ENCODE measurements at places on chromosomes 7 and 10.

- no peak for DNase-seq
Observed at GRCh38 chr7:142792593-142792992, 21.8 kb downstream of the PRSS2 start.

DNA sequence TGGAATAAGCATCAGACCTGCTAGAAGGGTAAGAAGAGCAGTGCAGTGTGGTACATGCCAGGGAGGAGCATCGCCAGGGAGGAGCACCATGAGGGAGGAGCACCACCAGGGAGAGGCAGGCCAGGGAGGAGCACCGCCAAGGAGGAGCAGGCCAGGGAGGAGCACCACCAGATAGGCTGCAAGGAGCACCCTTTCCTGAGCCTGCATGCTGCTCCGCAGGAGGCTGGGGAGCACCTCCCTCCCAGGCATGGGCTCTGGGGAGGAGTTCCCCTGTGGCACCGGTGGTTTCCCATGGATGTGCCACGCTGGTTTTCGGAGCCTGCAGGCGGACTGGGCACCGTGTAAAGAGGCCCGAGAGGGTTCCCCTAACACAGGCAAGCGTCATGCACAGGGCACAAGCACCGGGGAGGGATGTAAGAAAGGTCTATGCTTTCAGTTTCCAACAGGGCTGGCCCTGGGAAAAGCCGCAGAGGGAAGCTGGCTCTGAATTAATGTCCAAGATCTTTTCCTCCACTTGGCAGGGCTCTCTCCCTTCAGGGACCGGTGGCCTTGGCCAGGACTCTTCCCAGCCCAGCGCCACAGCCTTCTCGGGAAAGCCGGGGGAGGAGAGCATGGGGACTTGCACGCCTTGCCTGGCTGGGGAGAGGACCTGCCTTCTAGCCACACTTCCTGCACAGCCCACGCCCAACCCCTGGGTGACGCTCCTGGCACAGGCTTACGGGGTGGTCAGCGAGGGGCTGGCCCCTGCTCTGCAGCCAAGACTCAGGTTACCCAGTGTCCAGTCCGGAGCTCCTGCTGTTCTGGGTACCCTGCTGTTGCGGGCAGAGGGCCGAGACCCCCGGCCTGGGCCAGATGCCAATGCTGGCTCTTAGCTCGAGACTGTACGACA is 11.5 kb upstream of the GPER1 start:
- no peak for DNase-seq

GRCh38 chr10:86665868-86666267 is 2.4 kb upstream of the LDB3 start:
- no peak for DNase-seq

DNA sequence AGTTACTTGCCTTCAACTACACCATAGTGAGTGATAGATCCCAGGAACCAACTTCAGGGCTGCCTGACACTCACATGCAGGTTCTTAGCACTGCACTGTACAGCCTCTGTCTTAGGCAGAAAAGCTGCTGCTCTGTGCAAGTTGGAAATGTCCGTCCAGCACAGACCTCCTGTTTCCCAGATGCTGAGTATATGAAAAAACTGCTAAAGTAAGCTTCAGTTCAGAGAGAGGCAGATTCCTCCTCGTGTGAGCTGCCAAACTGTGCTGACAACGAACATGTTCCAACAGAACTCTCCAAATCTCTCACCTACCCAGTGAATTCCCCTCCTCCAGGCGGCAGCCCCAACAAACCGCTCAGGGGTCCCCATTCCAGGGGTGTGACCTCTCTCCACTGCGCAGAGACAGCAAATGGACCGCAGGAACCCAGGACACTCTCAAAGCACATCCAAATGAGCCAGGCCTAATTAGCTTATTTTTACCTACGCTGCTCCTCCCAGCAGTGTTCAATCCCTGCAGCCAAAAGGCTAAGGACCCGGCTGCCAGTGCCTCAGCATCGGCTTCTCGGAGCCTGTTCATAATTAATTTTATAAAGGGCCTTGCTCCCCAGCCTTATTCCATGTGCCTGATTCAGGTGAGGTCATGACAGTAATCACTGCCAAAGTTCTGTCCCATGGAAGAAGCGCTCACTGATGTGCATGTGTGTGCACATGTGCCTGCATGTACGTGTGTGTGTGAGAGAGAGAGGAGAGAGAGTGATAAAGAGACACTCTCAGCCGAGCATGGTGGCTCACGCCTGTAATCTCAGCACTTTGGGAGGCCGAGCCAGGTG is 159.5 kb upstream of the AUTS2 start:
- no peak for DNase-seq

- no peak for DNase-seq
Observed at GRCh38 chr10:30284865-30285594, 64.0 kb downstream of the MTPAP start.

DNA sequence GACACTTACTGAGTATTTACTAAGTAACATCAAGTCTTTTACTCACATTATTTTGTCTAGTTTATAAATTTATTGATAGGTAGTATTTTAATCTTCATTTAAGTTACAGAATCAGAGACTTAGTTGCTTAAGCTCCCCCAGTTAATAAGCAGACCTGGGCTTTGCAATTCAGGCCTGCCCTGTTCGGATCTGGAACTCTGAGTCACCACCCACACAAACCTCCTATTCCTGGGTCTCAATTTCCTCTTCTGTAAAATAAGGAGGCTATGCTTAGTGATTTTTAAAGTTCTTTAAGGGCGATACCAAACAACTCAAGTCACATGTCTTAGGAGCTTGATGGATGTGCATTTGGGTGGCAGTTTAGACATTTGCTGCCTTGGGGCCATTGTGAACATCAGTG is 3.5 kb upstream of the MGAM start:
- DNase-seq = no peak

DNA sequence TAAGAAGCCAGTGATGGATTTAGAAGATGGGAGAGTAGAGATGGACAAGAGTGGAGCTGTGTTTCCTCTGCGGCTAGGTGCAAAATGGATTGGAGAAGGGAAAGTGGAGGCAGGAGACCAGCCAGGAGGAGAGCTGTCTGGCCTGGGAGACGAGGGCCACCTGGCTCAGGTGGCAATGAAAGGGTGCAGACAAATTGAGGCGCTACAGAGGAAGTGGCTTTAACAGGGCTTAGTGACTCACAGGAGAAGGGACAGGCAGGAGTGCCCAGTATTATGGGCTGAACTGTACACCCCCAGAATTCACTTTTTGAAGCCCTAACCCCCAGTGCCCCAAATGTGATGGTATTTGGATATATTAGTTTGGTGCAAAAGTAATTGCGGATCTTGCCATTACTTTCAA is 65.6 kb upstream of the DUSP5 start:
- no peak for DNase-seq

GRCh38 chr7:10838228-10838627 is 135.4 kb upstream of the PHF14 start:
- no peak for DNase-seq

- no peak for DNase-seq
Observed at GRCh38 chr7:2781636-2782035, 62.5 kb downstream of the GNA12 start.

GRCh38 chr7:7416031-7416858 is 119.4 kb downstream of the COL28A1 start:
- DNase-seq = no peak

- no peak for DNase-seq
Observed at GRCh38 chr7:725223-726005, 1.1 kb upstream of the DNAAF5 start.

GRCh38 chr7:101114492-101114891 is 12.4 kb upstream of the SERPINE1 start:
- DNase-seq = no peak

GRCh38 chr7:25953859-25954258 is 198.1 kb upstream of the NFE2L3 start:
- no peak for DNase-seq

DNA sequence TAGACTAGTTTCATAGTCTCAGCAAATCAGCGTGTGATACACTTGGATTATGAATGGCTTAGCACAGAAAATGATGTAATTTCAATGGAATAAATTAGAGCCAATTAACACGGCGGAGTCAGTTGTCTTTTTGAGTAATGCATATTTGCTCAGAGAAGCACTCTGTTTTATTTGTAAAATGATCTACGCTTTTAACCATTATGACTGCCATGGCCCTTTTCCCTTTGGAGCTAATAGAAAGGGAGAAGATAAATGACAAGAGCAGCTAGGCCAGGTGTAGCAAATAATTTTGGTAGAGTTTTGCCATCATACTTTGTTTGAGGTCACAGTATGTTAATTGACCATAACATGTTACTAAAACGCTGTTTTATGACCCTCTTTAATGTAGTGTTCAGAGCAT is 86.8 kb downstream of the GPR158 start:
- no peak for DNase-seq

DNA sequence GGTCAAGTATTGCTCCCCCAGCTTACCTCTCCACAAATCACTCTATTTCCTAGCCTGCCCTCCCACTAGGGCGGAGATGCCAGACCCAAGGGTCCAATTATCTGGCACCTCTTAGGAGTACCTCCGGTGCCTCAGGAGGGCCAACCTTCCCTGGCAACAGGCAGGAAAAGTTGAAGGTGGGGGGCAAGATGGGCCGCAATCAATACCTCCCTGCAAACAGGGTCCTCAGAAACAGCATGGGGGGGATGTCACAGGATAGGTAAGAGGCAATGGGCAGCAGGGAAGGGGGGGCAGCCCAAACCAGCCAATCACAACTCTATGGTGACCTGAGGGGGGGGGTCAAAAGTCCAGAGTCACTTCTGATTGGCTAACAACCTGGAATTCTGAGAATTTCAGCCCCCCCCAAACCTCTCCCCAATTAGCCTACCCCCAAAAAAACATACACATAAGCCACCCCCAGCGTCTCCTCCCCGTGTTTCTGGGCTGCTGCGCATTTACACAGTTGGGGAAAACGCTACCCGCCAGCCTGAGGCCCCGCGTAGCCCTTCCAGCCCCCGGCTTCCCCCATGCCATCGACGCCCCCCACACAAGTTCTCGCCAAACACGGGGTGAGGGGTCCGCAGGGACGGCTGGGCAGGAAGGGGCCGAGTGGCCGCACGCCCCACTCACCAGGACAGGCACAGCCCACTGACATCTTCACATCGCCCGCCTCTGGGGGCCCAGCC is 589 bp downstream of the LDB1 start:
- DNase-seq = peak; percentile 48

DNA sequence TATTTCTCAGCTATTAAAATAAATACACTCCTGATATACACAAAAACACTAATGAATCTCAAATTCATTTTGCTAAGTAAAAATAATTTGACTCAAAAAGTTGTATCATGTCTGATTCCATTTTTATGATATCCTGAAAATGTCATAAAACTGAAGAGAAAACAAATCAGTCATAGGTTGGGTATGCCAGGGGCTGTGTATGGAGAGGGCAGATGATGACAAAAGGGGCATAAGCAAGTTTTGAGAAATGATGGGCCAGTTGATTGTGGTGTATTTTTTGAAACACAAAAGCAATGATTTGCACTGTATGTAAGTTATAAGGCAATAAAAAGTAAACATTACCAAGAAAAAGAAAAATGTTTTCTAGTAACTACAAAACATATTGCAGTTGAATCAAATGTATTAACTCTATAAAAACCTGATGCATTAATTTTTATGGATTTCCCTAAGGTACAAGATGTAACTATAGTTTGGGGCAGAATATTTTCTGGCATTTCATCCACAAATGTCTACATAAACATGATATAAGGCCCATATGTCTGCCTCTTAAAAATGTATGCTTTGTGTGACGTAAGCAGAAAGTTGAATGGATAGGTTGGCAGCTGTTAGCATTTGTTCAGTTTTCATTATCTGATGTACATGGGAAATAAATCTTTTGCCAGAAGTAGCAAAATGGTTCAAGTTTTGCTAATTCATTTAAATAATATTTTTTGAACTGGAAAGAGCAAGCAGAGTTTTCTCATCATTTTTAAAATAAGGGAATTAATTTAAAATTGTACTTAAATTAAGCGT is 35.1 kb upstream of the ING3 start:
- DNase-seq = no peak

DNA sequence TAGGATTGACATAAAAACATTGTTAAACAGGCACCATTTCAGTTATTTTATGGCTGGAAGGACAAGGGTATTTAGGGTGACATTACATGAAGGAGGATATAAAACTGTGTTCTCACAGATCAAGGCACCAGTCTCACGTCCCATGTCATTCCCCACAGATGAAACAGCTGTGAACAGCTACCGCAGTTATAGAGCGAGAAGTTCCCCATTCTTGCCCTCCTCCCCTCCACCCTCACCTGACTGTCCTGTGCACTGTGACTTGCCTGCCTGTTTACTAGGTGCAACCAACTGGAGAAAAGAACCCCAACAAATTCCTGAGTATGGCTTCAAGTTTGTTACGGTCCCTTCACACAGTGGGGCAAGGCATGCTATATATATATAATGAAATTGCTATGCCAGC is 141.6 kb downstream of the SND1 start:
- no peak for DNase-seq

- DNase-seq = peak; percentile 15
Observed at GRCh38 chr10:86306628-86307278, 59.8 kb downstream of the GRID1 start.

GRCh38 chr10:58755677-58756076 is 243.0 kb downstream of the BICC1 start:
- DNase-seq = no peak

- no peak for DNase-seq
Observed at GRCh38 chr10:113459626-113460280, 93.1 kb upstream of the HABP2 start.

- DNase-seq = no peak
Observed at GRCh38 chr10:132636358-132636757, 98.8 kb downstream of the INPP5A start.

GRCh38 chr7:111368381-111369065 is 193.8 kb downstream of the IMMP2L start:
- no peak for DNase-seq

DNA sequence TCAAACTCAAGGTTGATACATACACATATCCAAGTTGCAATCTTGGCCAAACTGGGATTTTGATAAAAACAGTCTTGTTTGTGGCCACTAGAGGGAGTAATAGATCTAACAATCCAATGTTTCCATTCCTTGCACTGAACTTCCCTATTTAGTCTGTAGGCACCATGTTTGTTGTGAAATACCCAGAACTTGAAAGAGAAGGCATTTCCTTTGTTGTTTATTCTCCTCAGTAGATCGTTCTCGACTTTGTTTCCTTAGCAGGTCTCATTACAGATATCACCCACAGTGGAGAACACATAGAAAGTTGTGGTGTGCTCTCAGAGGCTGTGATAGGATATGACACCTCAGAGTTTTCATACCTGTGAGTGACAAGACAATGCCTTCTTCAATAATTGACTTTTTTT is 70.3 kb upstream of the MXI1 start:
- DNase-seq = peak; percentile 72

- DNase-seq = no peak
Observed at GRCh38 chr10:104036518-104037260, 49.0 kb downstream of the COL17A1 start.

Data from NCI-H460 (cell line).